ENCODE measurements at places on chromosomes 11 and 22.

- no peak for DNase-seq
These were observed 27.9 kb downstream of the ARRB1 start for GRCh38 chr11:75323609-75324008.

DNA sequence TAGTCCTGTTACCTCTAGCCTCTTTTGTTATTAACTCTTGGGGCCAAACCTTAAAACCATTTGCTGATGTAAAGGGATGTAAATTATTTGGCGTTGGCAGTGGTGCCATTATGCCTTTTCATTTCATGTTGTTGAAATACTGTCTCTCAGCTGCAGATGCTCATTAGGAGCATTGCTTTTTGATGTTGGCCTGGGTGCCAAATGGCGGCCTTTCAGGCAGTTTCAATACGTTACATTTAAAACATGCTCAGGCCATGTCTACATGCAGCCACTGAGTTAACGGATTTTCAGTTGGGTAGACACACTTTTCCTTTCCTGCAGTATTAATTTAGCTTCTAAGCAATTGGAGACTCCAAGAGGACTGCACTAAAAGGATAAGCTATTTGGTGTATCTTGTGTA, 5.3 kb downstream of the NCAM1 start:
- DNase-seq = no peak

- no peak for DNase-seq
These were observed 14.7 kb downstream of the LAYN start for GRCh38 chr11:111555255-111555654.

- DNase-seq = no peak
These were observed 239.1 kb upstream of the NCAM1 start for GRCh38 chr11:112722148-112722547.

GRCh38 chr11:88806410-88806809, 259.4 kb downstream of the GRM5 start:
- DNase-seq = no peak

DNA sequence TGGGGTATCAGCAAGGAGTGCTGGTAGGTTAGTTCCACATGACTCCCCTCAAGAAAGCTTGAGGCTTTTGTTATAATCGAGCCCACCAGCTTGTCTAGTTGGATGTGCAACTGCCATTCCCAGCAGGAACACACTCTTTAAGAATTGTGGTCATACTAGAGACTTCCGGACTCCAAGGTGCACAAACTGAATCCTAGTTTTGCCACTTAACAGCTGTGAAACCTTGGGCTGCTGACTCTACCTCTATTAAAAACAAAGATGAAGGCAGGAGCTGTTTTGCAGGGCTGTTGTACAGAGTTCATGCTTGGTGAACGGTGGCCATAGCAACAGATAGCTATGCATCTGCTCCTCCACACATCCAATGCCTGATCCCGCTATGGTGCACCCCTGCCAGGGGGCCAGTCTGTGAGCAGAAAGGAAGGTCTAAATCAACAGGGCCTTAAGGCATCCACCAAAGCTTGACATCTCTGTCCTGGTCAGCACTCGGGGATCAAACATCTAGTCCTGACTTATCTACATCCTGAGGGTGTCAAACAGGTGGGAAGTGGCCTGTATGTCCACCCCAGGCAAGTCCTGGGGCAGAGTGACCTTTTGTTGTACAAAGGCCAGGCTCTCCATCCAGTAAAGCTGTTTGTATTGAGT, 36.4 kb downstream of the DKK3 start:
- no peak for DNase-seq

DNA sequence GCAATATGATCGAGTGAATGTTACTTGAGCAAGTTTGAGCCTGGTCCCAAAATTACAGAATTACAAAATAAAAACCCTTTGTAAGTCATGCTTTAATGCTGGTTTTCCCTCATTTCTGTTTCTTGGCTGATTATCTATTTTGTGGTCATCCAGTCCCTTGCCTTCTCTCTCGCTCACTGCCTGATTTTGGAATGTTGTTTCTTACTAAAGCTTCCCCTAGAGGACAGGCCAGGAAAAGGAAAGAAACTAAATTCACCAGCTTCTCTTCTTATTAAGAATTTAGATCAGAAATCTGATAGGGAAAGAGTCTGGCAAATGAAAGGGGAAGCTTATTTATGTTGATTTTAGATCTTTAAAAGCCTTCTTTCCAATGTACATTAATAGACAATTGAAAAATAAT, 16.6 kb upstream of the BDNF start:
- DNase-seq = no peak

GRCh38 chr11:118002541-118003423, 16.6 kb downstream of the IL10RA start:
- peak; percentile 71 for DNase-seq

- no peak for DNase-seq
These were observed 5.6 kb downstream of the IGLL5 start for GRCh38 chr22:22893077-22893805.

- peak; percentile 69 for DNase-seq
These were observed 599 bp downstream of the NPTXR start for GRCh38 chr22:38843201-38843656.

GRCh38 chr11:32751381-32751780, 43.1 kb downstream of the CCDC73 start:
- DNase-seq = no peak

GRCh38 chr11:111302298-111302697, 4.0 kb downstream of the POU2AF3 start:
- DNase-seq = no peak

GRCh38 chr11:62647609-62648005, 1.2 kb upstream of the GANAB start:
- DNase-seq = no peak

- no peak for DNase-seq
These were observed 101.6 kb downstream of the COMMD9 start for GRCh38 chr11:36187622-36188021.

GRCh38 chr11:44624761-44625221, 59.3 kb downstream of the CD82 start:
- DNase-seq = peak; percentile 20

DNA sequence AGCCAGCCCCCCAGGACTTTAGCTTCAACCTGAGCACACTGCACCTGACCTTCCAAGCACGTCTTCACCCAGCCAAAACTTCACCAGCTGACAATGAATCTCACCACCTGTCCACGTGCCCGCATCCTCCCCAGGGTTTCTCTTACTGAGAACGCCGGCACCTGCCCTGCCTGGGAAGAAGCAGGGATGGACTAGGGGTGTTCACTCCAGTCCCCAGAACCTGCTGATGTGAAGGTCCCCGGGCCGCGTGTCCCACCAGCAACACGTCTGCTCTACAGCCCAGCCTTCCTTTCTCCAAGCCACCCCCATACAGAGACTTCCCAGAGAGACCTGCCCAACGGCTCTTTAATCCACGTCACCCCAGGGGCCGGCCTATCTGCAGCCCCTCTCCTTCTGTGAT, 12.8 kb downstream of the CPT1A start:
- no peak for DNase-seq

- no peak for DNase-seq
These were observed 72.7 kb upstream of the PPP6R3 start for GRCh38 chr11:68387840-68388239.

- no peak for DNase-seq
These were observed 112.7 kb downstream of the FAR1 start for GRCh38 chr11:13781153-13781552.

DNA sequence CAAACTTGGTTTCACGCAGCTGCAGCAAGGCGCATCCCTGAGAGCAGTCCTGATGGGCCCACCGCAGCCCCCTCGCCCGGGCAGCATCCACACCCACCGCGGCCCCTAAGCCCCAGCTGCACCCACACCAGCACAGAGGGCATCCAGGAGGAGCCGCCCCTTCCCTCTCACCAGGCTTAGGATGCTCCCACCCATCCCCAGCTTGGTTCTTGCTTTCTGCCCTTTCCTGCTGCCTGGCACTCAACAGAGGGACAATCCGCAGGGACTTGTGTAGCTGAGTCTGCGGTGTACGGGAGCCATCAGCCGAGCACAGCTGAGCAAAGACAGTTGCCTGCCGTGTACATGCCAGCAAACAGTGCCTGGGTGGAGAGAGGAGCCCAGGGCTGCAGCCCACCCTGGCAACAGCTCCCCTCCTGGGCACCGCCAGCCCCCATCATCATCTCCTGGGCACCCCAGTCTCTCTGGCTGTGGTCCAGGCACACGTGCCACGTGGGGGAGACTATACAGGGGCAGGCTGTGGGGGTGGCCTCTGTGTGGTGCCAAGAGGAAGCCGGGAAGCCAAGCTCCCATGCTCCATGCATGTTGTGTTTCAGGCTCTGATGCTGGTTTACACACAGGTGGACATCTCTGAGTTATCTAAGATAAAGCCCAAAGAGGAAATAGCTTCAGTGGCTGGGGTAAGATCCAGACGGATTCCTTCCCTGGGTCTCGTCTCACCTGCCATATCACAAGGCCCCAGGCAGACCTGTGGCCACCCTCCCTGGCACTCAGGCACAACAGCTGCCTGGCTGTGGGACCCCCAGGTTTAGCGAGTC, 36.0 kb upstream of the GNB1L start:
- DNase-seq = no peak

DNA sequence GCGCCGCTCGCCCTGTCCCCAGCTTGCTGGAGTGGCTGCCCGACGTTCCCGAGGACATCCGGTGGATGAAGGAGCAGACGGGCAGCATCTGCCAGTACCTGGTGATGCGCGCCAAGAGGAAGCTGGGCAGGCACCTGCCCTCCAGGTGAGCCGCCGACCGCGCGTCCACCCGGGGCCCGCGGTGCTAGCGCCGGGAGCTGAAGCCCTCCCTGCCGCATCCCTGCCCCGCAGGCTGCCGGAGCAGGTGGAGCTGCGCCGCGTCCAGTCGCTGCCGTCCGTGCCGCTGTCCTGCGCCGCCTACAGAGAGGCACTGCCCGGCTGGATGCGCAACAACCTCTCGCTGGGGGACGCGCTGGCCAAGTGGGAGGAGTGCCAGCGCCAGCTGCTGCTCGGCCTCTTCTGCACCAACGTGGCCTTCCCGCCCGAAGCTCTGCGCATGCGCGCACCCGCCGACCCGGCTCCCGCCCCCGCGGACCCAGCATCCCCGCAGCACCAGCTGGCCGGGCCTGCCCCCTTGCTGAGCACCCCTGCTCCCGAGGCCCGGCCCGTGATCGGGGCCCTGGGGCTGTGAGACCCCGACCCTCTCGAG, 3.3 kb upstream of the CRACR2B start:
- no peak for DNase-seq

GRCh38 chr11:29018631-29019030, 910.4 kb downstream of the METTL15 start:
- no peak for DNase-seq

DNA sequence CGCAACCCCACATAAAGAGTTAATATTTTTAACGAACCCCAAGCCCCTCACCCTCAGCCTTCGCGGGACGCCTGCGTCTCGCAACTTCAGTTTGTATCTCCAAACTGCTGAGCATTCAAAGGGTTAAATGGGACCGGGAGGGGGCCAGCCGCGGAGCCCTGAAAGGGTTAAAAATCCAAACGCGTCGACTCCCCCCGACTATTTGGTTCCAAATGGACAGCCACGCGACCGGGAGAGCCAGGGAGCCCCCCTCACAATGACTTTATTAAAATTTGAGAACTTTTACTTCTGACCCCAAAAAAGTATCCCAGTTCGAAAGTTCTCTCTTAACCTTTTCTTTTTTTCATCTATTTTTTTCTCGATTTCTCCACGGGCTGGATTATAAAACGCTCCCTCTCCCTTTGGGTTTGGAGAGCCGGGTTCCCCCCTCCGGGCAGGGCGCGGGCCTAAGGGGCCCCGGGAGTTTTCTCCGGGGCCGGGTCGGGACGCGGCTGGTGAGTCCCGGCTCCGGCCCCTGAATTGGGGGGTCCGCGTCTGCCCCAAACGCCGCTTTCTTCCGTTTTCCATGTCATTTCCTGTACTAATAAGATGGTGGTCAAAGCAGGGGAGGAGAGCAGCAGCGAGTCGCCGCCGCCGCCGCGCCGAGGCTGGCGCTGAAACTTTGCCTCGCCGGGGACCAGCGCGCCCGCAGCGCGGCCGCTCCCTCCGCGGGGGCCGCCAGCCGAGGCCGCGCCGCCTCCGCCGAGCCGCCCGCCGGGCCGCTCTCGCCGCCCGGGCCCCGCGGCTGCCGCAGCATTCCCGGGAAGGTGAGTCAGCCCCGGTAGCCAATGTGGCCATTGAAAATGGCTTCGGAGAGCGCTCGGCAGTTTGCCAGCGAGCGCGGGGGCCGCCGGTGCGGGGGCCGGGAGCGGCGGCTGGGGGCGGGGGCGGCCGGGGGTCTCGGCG, at the start of gene PRDM11:
Gene PRDM11 (plus strand): TSS at position 568 of the 945 bp plus-strand sequence. CDS start 35,128 bp downstream, outside the sequence.
- DNase-seq = peak; percentile 64

DNA sequence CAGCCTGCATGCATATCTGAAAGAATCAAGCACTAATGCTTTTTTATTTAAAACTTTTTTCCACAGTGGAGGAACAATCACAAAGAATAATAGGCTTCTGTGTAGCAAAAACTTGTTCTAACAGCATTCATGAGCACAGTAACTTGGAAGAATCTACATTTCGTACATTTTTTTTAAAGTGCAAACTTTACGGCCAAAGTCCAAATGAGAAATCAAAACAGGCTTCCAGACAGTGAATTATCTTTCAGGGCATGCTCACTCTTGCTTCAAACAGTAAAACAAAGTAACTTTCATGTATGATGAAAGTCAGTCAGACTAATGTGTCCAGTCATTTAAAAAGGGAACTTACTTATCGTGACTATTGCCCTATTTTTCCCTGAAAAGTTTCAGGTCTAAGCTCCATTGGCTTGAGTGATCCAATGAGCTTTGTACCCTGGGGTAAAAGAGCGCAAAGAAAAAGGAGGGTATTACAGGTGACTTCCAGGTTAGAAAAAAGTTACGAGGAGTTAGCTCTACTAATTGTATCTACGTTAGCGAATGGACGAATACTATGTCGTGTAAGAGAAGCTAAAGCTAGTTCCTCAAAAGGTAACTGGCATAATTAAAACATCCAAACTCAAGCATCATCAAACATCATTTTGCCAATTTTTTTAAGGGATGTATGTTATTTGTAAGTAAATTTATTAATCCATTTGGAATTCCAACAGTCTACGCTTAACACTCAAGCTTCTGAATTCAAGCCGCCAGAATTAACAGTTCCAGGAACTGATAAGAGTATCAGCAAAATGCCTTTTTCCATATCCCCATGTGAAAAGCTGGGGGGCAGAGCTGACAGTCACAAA, 1.7 kb downstream of the PICALM start:
- DNase-seq = no peak

- no peak for DNase-seq
These were observed 83.1 kb upstream of the PRODH start for GRCh38 chr22:19019029-19019678.

- DNase-seq = no peak
These were observed 1.3 kb downstream of the TRAF6 start for GRCh38 chr11:36508743-36509142.

GRCh38 chr11:106683435-106683834, 334.8 kb downstream of the GUCY1A2 start:
- DNase-seq = no peak

DNA sequence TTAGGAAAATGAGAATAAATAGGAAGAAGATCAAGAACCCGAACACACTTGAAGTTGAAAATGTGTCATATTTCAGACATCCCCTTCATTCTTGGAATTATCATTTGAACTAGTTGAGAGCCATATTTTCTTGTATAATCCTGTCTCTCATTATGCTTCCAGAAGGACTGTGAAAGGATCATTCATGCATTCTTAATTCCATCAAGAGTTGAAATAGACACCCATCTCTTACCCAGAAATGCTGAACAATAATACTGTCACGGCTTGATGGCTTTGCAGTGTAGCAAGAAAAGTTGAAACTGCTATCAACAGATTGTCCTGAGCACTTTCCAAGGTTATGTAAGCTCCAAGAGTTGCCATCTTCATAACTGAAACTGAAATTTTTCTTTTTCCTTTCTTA, 79.7 kb downstream of the ARHGAP42 start:
- DNase-seq = no peak

Data from stimulated activated CD4-positive, alpha-beta T cell treated with anti-CD3 and anti-CD28 coated beads, Interleukin-2, amount 100 ng/mL, for 24 hours (primary cell).